Left renal pelvis (tissue), 4 donors: ENCODE measurements at places on chromosomes 16 and 17.
A peak's percentile ranks its signal among the peaks of the same experiment; 100 is the strongest.

- DNase-seq = no peak
Observed at GRCh38 chr17:7383742-7384488, 3.0 kb downstream of the TNK1 start.

DNA sequence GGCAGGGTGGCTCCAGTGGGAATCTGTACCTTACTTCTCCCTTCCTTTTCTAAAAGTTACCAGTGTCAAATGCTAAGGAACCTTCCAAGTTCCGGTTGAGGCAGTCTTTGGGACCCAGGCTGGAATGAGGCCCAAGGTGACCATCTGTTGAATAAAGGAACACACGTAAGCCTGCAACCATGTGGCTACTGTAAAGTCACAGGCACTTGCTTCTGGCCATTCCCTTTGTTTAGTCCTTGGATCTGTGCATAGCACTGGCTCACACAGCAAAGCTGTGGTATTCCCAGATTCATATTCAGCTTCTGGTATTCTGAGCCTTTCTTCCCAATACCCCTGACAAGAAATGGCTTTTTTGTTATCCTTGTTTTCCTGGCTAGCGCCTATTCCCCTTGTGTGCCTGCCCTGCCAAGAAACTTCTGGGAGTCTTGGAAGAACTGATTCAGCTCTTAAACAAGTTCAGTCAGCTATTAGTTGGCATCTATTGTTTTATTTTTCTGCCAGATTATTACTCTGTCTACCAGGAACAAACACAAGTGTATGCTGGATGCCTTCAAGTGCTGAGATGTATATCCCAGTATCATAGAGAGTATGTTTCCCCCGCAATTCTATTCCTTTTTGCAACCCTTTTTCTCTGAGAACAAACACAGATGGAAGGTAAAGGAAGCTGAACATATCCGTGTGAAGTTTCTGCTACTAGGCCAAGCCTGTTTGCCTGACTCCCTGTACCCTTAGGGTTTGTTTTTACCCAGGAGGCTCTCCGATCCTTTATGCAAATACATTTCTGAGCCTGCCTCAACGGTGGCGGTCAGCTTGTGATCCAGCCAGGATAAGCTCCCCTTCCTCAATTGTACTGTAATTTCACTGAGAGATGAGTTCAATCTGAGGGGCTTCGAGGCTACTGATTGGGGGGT, 13.2 kb downstream of the TMEM238L start:
- no peak for DNase-seq

DNA sequence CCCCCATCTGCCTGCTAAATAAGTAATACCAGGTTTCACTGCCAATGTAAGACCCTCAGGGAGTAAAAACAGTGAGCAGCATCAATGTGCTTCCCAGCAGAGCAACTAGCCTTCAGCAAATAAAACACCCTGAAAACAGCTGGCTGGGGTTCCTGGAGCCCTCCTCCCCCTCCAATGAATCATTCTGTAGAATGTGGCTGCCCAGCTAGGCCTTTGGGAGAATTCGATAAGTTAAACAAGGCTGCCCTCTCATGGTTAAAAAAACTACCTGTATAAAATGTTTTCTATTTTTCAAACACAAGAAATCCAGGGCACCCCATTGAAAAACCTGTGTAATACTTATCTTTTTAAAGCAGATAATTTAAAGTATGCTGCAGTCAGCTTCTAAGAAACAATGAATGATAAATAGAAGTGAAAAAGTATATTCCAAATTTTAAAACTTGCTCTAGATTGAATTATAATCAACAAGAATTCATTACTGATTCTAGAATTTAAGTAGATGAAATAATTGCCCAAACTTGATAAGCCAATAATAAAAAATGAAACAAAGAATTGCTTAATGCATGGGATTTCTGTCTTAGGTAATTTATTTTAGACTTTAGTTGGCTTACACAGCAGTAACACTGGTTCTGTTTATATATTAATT, 9.4 kb upstream of the TOM1L1 start:
- peak; percentile 47 for DNase-seq

DNA sequence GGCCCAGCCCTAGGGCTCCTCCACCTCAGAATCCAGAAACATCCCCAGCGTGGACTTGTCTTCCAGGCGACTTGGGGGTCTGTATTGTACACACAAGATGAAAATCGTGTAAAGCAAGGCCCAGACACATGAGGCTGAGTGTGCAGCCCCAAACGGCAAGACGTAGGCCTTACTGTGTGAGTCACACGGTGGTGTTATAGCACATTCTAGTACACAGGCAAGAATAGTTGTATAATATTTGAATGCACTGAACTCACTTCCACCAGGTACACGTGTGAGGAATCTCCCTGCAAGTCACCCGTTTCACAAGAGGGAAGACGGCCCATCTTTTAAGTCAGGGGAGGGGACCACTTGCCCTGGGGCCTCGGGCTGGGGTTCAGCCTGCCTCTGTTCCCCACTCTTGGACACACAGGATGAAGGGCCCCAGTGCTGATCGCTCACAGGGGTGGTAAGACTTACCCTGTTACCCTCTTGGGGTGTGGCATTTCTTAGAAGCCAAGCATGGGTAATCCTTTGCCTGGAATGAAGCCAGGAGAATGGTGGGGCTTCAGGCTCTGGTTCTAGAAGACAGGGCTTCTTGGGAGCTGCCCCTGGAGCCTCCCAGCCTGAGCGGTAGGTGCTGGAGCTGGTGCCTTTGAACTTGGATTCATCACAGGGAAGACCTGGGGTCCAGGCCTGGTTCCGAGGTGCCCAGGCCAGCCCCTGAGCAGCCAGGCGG, 71.3 kb downstream of the SREBF1 start:
- no peak for DNase-seq

DNA sequence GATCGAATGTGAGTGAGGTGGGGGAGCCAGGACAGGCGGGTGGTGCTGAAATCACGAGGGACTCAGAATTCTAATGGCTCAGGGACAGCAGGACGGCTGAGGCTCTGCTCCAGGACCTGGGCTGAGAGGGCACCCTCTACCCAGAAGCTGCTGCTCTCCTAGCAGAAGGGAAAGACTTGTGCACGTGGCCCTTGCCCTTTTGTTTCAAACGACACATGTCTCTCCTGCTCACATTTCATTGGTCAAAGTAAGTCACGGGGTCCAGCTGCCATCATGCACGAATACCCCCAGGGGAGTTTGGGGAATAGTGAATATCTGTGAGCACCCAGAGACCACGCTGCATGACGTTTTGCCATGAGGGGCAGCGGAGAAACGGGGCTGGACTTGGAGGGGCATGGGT, 73.2 kb downstream of the RTN4RL1 start:
- DNase-seq = no peak

GRCh38 chr17:78725448-78726021, 56.5 kb downstream of the CYTH1 start:
- no peak for DNase-seq

DNA sequence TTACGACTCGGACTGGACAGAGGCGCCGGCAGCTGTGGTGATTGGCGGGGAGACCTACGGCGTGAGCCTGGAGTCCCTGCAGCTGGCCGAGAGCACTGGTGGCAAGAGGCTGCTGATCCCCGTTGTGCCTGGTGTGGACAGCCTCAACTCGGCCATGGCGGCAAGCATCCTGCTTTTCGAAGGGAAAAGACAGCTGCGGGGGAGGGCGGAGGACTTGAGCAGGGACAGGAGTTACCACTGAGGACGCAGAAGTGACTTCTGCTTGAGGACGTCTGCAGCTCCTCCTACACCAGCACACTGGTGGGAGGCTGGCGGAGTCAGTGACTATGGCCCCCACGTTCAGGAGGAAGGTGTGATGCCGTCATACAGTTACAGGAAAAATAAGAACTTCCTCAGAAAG, 9.7 kb downstream of the MRM3 start:
- DNase-seq = no peak

GRCh38 chr16:46638947-46639925, 18.1 kb upstream of the SHCBP1 start:
- DNase-seq = no peak

DNA sequence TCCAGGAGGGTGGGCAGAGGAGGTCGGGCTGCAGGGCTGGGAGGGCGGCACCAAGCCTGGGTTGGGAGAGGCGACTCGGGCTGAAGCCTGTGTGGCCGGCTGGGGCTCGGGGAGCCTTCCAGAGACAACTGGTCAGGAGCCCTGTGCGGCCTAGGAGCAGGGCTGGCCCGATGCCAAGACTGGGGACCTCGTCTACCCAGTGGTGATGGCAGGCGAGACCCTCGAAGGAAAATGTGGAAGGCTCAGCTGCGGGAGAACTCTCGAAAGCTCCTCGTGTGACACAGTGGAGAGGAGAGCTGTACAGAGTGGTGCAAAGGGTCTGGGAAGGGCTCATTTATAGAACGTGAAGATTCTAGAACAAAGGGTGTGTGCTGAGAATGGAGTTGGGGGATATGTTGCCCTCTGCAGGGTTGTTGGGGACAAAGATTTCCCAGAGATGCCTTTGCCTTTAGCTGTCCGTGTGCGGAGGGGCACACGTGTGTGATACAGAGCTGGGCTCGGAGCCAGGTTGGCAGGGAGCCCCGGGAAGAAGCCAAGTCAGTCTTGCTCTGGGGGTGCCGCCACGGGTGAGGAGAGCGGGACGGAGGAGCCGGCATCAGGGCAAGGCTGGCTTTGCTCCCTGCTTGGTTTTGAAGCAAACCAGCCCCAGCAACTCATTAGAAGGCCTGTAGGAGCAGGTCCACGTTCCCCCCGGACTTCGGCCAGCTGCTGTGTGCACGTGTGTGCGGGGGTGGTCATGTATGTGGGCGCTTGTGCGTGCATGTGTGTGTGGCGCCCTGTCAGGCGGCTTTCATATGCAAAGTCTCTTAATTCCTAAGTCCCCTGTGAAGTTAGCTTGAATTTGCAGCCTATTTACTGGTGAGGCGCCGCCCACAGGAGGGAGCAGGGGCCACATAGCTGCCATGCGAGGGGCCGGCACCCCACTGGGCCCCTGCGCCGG, 132.4 kb upstream of the CHMP6 start:
- no peak for DNase-seq

DNA sequence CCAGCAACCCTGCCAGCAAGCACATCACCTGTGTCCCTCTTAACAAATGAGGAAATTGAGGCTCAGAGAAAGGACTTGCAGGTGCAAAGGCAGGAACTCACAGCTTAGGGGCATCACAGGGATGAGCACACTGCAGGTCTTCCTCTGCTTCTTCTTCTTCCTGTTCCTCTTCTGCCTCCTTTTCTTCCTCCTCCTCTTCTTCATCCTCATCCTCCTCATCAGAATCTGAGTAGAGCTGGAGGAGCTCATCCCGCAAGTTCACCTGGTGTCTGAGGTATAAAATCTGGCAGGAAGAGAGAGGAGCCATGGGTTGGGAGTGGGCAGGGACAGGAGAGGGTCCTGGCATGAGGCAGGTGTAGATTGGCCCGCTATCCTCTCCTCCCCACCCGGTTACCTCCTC, 2.6 kb downstream of the HAP1 start:
- DNase-seq = no peak

GRCh38 chr16:2776500-2777139, 460 bp downstream of the ELOB start:
- no peak for DNase-seq

DNA sequence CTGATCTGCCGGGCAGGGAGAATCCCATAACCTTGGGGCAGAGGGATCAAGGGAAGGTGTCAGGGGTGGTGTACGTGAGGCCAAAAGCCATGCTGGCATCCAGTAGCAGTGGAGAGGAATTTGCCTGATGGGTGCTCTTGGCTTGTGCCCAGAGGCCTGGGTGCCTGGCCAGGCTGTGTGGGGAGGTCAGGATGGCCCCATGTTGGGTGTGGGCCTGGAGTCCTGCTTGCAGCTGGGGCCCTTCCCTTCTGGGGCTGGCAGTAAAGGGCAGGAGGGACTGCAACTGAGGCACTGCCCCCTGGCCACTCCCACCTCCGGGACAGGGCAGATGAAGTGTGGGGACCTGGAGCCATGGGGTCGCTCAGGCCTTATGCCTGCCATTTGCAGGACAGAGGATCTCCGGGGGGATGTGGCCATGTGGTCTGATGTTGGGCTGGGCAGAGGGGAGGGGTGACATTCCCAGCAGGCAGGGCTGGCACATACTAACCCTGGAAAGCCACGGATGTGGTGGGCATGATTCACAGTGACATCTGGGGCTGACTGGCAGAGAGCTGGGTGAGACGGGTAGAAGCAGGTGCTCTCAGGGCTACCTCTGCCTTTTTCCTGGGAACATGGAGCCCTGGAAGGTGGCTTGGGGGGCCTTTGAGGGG, 3.5 kb downstream of the FMNL1 start:
- DNase-seq = no peak

GRCh38 chr17:8332688-8333087, 7.0 kb upstream of the ODF4 start:
- no peak for DNase-seq

DNA sequence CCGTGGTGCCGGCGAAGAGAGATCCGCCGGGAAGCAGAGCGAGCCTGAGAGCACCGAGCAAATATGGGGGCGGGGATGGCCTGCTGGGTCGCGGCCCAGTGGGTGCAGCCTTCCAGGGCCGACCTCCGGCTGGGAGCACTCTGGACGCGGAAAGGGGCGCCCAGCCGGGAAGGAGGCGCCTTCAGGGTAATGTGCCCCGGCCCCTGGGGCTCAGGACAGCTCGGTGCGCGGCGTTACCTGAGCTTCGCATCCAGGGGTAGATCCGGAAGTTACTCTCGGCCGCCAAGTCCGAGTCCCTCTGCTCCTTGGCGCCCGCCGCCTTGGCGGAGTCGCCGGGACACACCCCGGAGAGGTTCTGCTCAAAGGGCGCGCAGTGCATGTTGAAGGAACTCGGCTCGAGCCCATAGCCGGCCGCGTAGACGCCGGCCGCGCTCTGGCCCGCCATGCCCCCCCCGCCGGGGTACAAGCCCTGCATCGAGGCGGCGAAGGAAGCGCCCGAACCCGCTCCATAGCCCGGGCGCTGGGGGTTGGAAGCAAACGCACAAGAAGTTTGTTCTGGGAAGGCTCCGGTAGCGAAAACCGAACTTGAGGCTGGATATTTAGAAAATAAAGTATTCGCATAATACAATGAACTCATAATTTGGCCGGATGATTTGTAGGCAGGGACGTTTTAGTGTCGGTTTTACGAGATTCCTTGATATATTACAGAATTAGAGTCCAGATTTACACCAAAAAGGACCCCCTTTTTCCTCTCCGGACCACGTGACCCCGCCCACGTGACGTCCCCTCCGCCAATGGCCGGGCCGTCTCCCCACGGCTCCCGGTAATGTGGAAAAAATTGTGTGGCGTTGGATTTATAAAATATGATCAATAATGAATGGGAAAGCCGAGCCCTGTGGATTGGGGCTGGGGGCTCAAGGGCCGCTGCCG, at the start of gene HOXB7:
Gene HOXB7, minus strand, starts transcription at position 736 of the 930 bp plus-strand sequence. Its CDS starts 99 bp downstream, at position 637.
- no peak for DNase-seq

DNA sequence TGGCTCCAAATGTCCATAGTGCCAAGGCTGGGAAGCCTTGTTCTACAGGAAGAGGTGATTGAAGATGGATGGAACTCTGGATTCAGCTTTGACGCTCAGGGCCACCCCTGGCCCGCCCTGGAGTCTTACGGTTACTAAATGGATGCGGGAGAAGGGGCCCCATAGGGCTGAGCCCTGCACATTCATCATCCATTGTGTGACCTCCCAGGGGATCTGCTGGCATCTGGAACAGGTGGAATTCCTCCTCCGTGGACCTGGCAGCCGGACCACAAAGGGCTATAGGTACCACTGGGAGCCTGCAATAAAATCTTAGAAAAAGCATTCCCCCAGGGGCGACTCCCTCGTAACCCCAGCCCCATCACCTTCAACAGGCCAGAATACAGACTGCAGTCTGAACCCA, 81.4 kb upstream of the NOL11 start:
- no peak for DNase-seq

- no peak for DNase-seq
Observed at GRCh38 chr16:1472974-1473373, 1.9 kb downstream of the CLCN7 start.

GRCh38 chr17:63827002-63827800, at the start of the genes FTSJ3 and PSMC5:
Gene FTSJ3 (minus strand): TSS chr17:63827663. CDS start chr17:63826902, 761 bp downstream.
Gene PSMC5 (plus strand): TSS chr17:63827431. CDS start chr17:63827491, 60 bp downstream.
- peak; percentile 92 for DNase-seq

GRCh38 chr17:28295677-28296578, 23.1 kb upstream of the TMEM97 start:
- DNase-seq = no peak

GRCh38 chr16:3094289-3095027, 4.6 kb downstream of the ZSCAN10 start:
- no peak for DNase-seq
